ENCODE measurements at places on chromosomes 11 and 22.

GRCh38 chr11:108788565-108789199 is 123.8 kb downstream of the DDX10 start:
- no peak for DNase-seq

- DNase-seq: peak; percentile 69
These were observed 98.3 kb upstream of the CHRM4 start for GRCh38 chr11:46489656-46490560.

DNA sequence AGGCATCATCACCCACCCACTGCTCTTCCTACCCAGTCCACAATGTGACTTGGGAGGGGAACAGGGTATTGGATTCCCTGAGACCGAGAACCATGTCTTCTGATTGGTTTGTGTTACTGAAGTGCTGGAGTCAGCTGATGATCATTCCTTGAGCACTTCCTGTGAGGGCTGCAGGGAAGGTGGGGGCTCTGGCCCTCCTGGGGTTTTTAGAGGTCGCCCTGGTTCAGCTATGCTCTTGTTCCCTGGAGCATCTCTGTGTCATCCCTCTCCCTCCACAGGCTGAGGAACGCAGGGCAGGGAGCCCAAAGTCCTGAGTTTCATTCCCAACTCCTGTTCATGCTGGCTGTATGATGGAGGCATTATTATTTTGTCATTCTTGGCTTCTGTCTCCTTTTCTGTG is 6.7 kb downstream of the ZC3H7B start:
- DNase-seq: no peak

- DNase-seq: no peak
These were observed 118.0 kb downstream of the RASSF10 start for GRCh38 chr11:13127161-13127560.

DNA sequence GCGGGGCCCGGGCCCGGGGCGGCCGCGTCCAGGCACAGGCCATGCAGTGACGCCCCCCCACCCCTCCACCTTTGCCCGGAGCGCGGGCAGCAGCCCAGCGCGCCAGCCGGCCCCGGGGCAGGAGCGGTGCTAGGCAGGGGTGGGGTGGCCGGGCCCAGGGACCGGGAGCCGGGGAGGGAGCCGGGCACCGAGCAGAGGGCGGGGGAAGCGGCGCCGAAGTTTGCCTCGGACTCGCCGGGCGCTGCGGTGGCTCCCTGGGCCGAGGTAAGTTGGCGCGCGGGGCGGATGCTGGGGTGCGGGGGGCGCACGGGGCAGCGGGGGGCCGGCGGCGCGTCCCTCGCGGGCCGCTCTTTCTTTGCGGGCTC is 332 bp downstream of the TEAD1 start:
- peak; percentile 61 for DNase-seq

DNA sequence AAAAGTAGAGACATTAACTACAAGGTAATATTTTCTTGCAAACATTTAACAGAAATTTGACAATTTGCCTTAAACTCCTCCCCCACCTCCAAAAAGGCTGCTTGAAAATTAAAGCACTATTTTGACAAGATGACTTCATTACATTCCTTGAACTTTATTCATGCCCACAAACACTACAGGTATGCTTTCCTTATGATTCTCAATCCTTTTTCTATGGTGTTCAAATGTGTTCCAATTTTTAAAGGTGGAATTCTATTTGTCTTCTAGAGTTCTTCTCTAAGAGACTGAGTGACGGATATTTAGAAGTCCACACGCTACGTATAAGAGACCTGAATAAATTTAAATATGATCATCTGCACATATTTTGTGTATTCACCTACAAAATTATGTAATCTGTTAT is 69.4 kb downstream of the MRTFA start:
- no peak for DNase-seq

GRCh38 chr11:133984828-133985227 is 28.1 kb upstream of the IGSF9B start:
- no peak for DNase-seq

DNA sequence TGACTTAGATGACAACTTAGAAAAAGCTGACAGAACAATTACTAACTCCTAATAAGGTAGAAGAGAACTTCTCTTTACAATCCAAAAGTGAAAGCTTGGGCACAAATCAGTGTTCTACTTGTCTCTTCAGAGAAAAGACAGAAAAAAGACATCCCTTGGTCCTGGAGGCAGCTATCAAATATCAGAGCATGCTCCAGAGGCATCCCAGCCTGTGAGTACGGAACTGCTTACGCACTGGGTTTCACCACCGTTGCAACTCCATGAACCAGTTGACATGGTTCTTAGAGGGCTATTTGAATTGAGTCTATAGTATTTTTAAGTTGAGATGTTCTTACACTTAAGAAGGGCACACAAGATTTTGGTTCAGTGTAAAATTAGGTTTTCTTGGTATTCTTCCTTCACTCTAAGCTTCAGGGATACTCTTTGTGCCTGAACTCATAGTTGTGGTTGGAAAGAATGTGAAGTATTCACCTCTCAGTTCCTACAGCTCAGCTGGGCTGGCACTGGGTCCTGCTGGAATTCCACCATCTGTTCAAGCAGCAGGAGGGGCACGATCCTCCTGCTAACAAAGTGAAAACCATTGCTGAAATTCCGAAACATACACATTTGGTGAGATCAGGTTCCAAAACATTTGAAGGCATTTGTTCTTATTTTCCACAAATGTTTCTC is 6.3 kb downstream of the AKIP1 start:
- no peak for DNase-seq

DNA sequence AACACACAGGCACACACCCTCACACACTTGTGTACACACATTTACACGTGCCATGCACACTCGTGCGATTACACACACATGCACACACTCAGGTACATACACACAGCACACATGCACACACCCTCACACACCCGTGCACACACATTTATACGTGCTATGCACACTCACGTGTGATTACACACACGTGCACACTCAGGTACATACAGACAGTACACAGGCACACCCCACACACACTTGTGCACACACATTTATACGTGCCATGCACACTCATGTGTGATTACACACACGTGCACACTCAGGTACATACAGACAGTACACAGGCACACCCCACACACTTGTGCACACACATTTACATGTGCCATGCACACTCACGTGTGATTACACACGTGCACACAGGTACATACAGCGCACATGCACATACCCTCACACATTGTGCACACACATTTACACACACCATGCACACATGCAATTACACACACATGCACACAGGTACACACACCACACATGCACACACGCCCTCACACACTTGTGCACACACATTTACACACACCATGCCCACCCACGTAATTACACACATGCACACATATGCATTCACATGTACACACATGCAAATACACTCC is 4.6 kb downstream of the IFITM10 start:
- DNase-seq: no peak

- DNase-seq: no peak
These were observed 19.9 kb upstream of the ARAP1 start for GRCh38 chr11:72772059-72772458.

DNA sequence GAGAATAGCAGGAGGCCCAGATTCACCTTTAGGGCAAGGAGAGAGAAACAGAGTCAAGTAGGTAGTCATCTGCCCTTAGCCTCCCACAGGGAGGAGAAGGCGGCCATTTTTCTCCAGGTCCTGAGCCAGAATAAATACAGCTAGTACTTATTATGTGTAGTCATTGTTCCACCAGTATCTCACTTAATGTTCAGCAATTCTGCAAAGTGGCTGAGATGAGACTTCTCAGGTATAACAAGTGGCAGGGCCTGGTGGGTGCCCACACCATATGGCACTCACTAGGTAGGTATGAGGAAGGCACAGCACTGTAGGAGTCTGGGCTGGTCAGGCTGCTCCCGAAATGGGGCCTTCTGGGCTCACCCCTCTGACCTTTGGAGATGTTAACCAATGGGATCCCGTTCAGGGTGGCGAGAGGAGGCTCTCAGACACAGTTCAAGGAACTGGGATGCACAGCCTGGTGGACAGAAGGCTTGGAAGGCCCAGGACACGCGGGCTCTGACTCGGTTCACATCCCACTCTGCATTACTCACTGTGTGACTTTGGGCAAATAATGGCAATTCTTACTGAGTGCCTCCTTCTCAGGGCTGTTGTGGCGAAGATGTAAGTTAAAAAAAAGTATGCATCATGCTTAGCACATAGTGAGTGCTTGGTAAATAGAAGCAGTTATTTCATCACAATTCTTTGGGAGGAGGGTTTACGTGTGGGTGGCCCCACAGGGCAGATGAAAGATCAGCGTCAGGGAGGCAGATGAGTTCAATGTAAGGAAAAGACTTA is 25.1 kb downstream of the RTN4RL2 start:
- peak; percentile 63 for DNase-seq

- DNase-seq: peak; percentile 7
These were observed 177.4 kb upstream of the BLID start for GRCh38 chr11:122293296-122294023.

- no peak for DNase-seq
These were observed 27.9 kb downstream of the PIWIL4 start for GRCh38 chr11:94595076-94595475.

DNA sequence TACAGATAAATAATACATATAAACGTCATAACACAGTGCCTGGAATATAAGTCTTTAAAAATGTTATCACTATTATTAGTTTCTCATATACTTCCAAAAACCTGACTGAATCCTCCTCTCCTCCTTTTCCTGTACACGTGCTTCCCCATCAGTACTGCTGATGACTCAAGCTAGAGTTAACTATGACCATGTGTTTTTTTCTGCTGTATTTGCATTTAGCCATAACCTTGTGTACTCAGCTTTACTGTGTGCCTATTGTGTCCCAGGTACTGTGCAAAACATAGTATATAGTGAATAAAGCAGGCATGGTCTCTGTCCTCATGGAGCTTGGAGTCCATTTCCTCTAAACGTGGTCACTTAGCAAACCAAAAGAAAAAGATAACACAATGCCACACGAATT is 56.5 kb upstream of the ARHGAP32 start:
- no peak for DNase-seq

GRCh38 chr22:36467946-36468345 is 13.5 kb downstream of the TXN2 start:
- no peak for DNase-seq

DNA sequence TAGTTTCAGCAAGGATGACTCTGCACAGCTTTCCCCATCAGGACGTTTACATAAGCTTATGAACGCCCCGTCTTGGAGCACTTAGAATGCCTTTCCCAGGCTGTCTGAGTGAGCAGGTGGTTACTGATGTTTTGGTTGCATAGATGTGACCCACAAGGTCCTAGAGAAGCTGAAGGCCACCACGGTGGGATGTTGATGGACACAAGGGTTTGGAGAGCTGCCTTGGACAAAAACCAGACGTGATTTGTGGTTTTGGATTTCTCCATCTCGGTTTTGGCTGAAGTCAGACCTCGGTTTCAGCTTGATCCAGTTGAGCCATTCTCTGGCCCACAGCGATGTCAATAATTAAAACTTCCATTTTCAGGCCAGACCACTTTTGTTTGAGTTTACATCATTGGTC is 151.9 kb downstream of the LDLRAD3 start:
- no peak for DNase-seq

GRCh38 chr22:41699264-41700107 is at the start of gene MEI1:
Gene MEI1 (plus strand): TSS chr22:41699503. CDS start chr22:41699539, 36 bp downstream.
- DNase-seq: peak; percentile 88

DNA sequence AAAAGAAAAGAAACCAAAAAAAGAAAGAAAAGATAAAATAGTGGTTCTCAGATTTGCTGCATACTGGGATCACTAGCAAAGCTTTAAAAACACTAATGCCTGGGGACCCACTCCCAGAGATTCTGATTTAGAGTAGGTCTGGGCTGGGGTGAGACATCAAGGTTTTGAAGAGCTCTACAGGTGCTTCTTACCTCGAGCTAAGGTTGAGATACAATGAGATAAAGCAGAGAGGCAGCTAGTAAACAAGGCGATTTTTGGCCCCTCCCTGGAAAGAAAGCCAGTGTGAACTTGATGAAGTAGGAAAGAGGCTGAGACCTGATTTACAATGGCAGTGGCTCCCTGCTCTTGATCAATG is 327.6 kb upstream of the CCDC90B start:
- DNase-seq: no peak

GRCh38 chr11:103594283-103594682 is 442.2 kb upstream of the DDI1 start:
- no peak for DNase-seq

- peak; percentile 43 for DNase-seq
These were observed 551 bp downstream of the AGBL2 start for GRCh38 chr11:47714554-47715081.

DNA sequence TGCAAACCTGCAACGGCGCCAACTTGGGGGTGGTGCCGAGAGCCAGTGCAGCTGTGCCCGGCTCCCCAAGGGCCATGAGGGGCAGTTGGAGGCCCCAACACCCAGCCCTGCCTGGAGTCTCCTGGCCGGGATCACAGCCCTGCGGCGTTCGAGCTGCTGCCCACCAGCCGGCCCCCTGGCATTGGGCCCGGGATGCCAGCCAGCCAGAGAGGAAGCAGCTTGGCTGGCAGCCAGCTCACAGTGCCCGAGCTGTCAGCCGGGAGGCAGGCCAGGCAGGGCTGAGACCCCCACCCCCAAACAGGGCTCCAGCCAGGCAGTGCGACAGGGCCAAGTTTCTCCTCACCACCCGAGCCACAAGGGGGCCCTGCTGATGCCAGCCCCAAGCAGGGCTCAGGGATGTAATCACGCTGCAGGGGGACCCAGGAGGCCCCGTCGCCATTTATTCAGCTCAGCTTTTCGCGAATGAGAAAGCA is 26.0 kb upstream of the TCF20 start:
- no peak for DNase-seq

GRCh38 chr11:133096981-133097380 is 435.3 kb downstream of the OPCML start:
- DNase-seq: no peak

DNA sequence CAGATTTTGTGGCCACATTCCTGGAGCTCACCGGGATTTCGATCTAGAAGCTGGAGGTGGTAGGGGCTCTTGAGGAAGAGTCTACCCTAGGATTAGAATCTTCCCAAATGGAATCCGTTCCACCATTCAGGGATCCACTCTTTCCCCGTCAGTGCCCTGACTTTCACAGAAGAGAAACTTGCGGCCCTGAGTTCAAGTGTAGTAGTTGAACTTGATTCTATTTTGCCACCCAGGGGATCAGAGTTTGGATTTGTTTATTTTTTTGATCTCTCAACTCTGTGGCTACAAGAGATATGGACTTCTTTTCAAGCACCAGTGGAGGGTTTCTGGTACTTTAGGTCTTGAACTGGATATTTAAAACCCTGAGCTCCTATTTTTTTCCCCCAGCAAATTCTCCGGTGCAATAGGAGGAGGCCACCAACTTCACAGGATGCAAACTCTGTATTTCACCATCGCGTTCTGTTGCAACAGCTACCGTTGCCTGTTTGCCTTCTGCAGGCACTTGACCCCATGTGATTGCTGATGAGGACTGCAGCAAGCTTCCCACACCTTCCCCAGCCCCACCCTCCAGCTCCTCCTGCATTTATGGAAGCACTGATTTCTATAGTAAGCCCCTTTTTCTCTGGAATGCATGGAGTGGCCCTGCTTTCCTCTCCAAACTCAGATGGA is 14.8 kb upstream of the MRGPRF start:
- no peak for DNase-seq

All from erythroblast (primary cell).